NCI-H345 (cell line): ENCODE measurements at places on chromosomes 1 and 21.

- no peak for DNase-seq
Observed at GRCh38 chr1:119667173-119667572, 19.1 kb upstream of the ZNF697 start.

DNA sequence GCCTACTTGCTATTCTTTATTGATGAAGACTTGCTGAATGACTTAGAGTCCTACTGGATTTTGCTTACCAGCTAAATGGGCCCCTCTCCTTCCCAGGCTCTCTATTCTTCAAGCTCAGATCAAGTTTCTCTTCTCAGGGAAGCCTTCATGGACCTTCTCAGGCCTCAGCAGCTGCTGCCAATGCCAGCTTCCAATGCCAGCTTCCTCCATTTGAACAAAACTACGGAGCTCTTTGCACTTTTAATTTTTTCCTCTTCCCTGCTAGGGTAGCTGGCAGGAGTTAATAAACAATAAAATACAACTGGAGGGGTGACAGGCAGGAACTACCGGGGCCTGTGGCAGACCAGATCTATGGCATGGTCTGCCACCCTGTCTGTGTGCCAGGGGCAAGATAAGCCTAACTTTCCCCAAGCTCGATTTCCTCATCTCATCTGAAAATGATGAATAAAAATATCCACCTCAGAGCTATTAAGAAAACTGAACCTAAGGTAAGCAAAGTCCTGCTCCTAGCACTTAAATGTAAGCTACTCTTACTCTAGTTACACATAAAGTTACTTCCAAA, 995 bp upstream of the IPO13 start:
- no peak for DNase-seq

- no peak for DNase-seq
Observed at GRCh38 chr1:60563777-60564535, 490.4 kb upstream of the C1orf87 start.

- DNase-seq = no peak
Observed at GRCh38 chr1:194102607-194103006, 916.2 kb upstream of the B3GALT2 start.

- no peak for DNase-seq
Observed at GRCh38 chr1:26290882-26291261, 11.0 kb downstream of the SH3BGRL3 start.

DNA sequence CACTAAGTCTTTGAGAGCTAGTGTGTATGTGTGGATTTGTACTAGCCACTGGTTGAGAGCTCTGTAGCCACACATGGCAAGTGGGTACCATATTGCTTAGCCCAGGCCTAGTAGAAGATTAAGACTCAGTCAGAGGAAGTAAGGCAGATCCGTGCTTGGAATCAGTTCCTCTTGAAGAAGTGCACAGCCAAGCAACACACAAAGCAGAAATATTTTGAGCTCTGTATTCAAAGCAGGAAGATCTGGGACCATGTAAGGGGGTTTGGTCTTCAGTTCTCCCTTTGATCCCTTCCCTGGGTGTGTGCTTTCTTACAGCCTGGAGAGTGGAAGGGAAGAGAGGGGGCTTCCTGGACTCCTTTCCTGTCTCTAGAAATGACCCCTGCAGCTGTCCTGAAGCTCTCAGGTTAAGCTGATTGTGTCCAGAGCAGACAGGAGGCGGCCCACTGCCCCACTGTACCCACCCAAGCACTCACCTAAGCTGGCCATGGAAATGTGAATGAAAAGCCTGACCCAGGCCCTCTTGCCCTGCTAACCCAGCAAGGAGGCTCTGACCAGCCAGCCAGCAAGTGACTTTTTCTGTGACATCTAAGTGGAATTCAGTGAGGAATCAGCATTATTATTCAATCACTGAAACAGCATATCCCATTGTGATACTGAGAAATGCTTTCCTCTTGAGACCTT, 3.6 kb downstream of the ETS2 start:
- no peak for DNase-seq

DNA sequence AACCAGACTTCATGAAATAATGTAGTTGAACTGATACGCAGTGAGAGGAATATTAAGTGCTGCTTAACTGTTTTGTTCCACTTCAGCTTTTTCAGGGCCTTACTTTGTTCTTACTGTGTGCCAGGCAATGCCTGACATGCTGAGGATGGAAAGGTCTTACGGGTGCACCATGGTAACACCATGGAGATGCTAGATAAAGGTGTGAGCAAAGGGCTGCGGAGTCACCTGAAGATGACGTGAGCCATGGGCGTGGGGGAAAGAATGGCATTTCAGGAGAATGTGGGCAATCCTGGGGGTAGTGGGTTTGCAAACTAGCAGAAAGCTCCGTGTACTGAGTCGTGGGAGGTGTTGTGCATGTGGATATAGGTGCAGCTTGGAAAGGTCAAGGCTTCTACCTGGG, 27.3 kb downstream of the MAN1C1 start:
- DNase-seq = no peak

- no peak for DNase-seq
Observed at GRCh38 chr1:89339039-89339438, 24.8 kb upstream of the GBP6 start.

- DNase-seq = no peak
Observed at GRCh38 chr1:113545210-113545609, 154.9 kb downstream of the MAGI3 start.

DNA sequence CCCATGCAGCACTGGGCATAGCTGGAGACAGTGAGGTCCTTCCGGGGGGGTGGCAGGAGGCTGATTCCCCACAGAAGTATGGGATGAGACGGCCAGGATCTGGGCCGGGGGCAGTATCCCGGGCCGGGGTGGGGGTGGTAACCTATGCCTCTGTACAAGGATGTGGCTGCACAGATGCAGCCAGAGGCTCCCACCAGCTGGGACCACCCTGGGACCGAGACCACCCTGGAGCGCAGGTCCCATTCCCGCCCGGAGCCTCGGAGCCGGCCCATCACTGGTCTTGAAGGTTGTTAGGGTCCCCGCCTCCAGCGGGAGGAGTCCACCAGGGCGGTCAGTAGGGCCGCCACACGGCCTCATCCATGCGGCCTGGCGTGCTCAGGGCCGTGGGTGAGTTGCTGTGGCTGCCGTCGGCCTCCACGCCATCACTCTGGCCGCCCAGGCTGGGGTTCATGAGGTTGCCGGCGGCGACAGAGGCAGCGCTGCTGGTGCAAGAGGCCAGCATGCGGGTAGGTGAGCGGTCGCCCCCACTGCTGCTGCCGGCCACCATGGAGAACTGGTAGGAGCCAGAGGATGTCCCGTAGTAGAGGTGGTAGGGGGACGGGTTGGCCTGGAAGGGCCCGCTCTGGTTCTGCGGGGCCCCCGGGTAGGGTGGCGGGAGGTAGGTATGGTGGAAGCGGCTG, 28.1 kb downstream of the RUNX3 start:
- DNase-seq = no peak

DNA sequence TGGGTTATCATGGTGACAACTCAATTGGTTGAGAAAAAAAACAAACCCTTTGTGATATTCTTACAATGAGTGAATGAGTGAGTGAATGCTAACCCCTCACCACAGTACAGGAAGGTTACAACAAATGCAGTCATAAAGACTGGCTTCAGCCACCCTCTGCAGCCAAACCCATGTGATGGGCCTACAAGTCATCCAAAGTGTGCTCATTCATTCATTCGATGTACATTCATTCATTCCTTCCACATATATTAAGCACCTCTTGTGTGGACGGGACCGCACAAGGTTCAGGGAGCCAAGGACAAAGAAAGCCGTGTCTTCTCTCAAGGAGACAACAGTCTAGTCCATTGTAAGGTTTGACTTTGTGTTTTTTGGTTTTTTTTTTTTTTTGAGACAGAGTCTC, 49.4 kb downstream of the WDR4 start:
- DNase-seq = no peak

- no peak for DNase-seq
Observed at GRCh38 chr21:27419153-27419552, 452.3 kb upstream of the ADAMTS5 start.

- DNase-seq = no peak
Observed at GRCh38 chr1:178870944-178871343, at the start of gene ANGPTL1. ANGPTL1 (minus strand) TSS chr1:178871077; CDS start chr1:178865776, 5,301 bp downstream.

- peak; percentile 30 for DNase-seq
Observed at GRCh38 chr1:16155537-16156410, at the start of gene EPHA2. EPHA2 (minus strand) TSS chr1:16156069; CDS start chr1:16155932, 137 bp downstream.

DNA sequence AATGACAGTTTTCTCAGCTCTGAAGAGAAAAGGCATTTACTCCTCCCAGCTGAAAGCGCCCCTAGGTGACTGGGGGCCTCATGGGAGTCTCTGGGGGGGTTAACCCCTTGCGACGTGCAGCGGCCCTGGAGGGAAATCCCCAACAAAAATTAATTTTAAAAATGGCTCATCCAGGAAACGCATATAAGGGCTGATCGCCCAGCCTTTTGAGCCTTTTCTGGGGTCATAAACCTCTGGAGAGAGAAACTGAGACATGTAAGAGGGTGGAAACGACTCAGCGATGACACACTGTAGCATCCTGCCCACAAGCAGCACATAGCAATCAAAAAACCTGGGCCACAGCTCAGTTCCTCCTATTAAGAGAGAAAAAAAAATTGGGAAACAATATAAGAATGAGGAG, 20.4 kb upstream of the HPDL start:
- no peak for DNase-seq

GRCh38 chr1:3497521-3497920, 43.1 kb downstream of the ARHGEF16 start:
- no peak for DNase-seq

- DNase-seq = no peak
Observed at GRCh38 chr1:59163268-59164092, 133.4 kb upstream of the FGGY start.

DNA sequence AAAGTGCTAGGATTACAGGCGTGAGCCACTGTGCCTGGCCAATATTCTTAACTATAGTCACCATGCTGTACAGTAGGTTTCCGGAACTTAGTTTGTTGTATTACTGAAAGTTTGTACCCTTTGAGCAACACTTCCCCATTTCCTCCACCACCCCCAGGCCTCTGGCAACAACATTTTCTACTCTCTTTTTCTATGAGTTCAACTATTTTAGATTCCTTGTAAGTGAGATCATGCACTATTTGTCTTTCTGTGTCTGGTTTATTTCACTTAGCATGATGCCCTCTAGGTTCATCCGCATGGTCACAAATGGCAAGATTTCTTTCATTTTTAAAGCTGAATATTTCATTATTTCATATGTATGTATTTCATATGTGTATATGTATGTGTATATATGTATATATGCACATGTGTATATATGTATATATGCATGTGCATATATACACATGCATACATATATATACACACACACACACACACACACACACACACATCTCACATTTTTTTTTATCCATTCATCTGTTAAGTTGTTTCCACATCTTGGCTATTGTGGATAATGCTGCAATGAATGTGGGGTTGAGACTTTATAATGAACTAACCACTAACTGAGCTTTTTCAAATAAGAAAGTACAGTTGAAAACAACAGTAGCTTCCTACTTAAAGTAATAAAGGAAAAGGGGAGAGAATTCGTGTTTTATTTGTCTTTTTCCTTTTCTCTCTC, 256.8 kb upstream of the C1orf105 start:
- no peak for DNase-seq

GRCh38 chr1:153649863-153650235, 8.7 kb upstream of the SNAPIN start:
- DNase-seq = peak; percentile 29

DNA sequence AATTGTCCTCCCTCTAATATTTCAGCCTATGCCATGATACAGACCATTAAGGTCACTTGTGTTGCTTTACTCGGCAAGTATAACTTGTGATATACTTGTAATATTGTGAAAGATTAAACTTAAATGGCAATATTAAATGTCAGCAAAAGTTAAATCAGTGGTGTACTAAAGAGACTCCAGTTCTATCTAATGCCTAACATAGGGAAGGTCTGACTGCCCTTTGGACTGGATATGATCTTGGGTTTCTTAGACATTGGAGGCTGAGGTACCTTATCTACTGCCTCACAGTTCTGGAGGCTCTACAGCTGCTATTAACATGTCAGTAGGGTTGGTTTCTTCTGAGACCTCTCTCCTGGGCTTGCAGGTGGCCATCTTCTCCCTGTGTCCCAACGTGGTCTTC, 89.9 kb downstream of the MT1HL1 start:
- no peak for DNase-seq

- no peak for DNase-seq
Observed at GRCh38 chr1:39646232-39647081, 7.0 kb upstream of the HEYL start.

GRCh38 chr1:37915476-37916093, 31.3 kb downstream of the INPP5B start:
- no peak for DNase-seq

- no peak for DNase-seq
Observed at GRCh38 chr1:203419558-203419957, 56.0 kb upstream of the PRELP start.

DNA sequence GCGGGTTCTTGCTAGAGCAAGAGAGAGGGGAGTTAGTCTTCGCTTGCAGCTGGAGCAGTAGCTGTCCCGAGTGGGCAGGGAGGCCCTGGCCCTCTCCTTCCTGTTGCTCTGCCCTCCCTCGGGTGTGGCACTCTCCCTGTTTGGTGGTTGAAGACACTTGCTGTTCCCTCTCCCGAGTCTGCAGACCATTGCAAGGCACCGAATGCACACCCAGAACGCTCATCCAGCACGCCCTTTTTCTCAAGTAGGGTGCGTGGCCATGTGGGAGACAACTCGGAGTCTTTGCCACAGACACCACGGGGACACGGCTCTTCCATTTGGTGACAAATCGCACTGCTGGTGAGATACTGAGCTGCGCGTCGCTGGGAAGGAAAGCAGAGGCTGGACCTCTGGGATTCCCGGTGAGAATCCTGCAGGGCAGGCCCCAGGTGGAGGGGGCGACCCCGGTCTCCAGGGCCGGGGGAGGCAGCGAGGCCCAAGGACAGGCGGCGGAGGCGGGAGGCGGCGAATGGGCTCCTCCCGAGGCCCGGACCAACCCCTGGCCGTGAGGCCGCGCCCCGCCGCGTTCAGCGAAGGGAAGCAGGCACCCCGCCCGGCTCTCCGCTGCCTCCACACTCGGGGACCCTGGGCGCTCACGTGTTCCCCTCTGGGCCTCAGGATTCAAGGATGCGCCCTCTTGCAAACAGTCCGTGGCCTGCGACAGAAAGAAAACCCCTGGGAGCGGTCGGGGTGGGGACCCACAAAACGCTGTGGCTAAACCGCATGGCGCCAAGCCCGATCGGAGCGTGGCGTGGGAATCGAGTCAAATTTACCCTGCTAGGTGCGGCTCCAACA, 10.4 kb upstream of the TMEM200B start:
- peak; percentile 27 for DNase-seq

- DNase-seq = no peak
Observed at GRCh38 chr1:160204526-160205241, 500 bp upstream of the PEA15 start.

DNA sequence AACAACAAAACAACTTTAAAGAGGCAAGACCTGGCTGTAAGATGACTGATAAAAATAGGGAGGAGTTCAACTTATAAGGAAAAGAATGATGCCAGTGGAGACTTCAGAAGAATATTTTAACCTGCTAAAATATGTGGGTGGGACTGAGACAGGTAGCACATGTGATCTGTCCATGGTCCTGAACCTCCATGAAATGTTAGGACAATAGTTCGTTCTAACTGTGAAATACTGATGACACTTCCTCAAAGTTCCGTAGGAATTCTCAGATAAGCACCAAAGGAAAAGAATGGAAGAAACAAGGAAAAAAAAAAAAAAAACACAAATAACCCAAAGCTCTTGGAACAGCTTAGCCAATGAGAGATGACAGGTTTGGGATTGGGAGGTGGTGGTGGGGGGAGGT, 44.7 kb downstream of the CDC42BPA start:
- no peak for DNase-seq
